ENCODE measurements at places on chromosomes 16 and 17.

GRCh38 chr16:89596957-89597649 is 16.3 kb upstream of the DPEP1 start:
- no peak for DNase-seq

- DNase-seq = no peak
Measured at GRCh38 chr17:9330611-9331271, 244.9 kb downstream of the STX8 start.

- DNase-seq = no peak
Measured at GRCh38 chr17:16091773-16092172, 92.1 kb downstream of the TTC19 start.

DNA sequence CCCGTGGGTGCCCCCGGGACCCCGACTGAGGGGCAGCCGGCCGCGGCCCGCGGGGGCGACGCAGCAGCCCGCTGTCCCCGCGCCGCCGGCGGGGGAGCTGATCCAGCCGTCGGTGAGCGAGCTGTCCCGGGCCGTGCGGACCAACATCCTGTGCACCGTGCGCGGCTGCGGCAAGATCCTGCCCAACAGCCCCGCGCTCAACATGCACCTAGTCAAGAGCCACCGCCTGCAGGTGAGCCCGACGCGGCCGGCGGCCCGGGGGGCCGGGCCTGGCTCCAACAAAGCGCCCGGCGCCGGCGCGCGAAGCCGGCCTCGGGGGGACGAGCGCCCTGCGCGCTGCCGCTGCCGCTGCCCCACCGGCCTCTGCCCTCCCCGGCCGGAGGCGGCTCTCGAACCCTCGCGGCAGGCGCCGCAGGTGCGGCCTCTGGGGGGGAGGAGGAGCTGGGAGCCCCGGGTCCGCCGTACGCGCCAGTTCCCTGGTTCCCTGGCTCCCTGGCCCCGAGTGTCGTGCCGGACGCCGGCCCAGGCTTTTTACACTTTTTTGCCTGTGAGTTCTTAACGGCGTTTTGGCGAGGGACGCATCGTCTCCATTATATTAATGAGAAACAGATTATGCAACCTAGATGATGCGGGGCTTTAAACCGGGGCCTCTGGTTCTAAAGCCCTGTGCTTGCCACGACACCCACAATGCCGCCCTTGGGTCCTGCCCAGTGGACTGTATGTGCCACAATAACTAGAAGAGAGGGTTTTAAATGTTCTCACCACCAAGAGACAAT is 521 bp downstream of the ATMIN start:
- no peak for DNase-seq

GRCh38 chr17:6755731-6756184 is at the start of gene XAF1:
Gene XAF1 (plus strand): TSS chr17:6756046. CDS start chr17:6756079, 33 bp downstream.
- DNase-seq = no peak

- DNase-seq = no peak
Measured at GRCh38 chr17:35345445-35345925, 27.9 kb downstream of the SLFN11 start.

- no peak for DNase-seq
Measured at GRCh38 chr16:23320693-23321092, 18.6 kb downstream of the SCNN1B start.

DNA sequence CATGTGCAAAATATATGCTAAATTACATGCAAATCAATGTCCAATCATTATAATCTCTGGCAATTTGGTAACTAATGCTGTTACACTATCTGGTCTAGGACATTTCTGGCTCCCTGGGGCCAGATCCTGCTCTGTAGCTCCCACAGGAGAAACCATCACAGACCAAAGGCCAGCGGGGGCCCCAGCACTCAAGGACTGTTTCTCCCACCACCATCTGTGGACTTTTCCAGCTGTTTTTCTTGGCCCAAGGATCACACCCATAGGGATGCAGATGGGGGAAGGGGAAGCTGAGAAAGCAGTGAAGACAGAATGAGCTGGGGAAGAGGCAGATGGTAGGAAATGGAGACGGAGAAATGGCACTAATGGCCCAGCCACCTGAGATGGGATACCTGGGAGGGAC is at the start of gene HIGD1B:
HIGD1B (plus strand) TSS at position 298 of the 400 bp plus-strand sequence. CDS start 270 bp downstream, outside the sequence.
- no peak for DNase-seq

DNA sequence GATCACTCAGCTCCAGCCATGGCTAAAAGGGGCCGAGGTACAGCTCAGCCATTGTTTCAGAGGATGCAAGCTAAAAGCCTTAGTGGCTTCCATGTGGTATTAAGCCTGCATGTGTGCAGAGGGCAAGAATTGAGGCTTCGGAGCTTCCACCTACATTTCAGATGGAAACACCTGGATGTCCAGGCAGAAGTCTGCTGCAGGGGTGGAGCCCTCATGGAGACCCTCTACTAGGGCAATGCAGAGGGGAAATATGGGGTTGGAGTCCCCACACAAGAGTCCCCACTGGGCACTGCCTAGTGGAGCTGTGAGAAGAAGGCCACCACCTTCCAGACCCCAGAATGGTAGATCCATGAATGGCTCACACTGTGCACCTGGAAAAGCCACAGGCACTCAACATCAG is 14.7 kb upstream of the PSMD11 start:
- DNase-seq = no peak

DNA sequence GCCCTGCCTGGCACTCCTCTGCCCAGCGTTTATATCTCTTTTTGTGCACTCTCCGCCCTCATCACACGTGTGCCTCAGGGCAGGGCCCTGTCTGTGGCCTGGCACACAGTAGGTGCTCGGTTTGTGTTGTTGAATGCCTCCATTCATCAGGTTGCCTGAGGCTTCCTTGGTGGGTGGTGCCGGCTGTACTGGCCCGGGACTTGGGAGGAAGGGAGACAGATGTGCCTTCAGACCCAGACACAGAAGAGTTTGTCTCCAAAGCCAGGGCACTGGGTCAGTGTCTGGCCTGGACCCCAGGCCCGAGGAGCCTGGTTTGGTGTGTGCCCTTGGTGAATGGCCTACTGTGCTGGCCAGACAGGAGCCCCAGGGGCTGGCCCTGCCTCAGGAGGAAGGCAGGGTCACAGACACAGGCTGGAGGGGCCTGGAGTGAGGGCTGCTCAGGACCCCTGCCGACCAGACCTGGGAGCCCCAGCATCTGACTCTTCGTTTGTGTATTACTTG is 71.6 kb downstream of the RAI1 start:
- DNase-seq = no peak

DNA sequence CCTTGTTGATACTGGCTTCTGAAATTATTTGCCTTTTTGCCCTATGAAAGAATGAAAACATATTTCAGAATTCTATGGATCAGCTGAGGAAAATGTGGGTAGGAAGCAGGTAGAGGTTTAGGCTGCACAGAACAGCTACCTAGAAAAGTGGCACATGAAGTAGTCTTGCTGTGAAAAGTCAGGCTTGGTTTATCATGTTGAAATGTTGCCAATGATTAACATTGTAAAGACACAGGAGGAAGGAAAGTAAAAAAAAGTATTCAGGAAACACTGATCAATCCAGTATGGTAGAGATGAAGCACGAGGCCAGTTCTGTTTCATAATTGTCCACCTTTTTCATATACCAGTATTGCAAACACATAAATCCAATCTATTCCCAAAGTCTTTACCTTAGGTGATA is 29.9 kb downstream of the ABCA6 start:
- DNase-seq = no peak

- no peak for DNase-seq
Measured at GRCh38 chr16:28304214-28304613, 11.9 kb downstream of the SBK1 start.

- no peak for DNase-seq
Measured at GRCh38 chr16:89420204-89420603, 70.2 kb downstream of the ANKRD11 start.

All from cerebellar nuclear complex (tissue), 1 donor.